Activated T-cell treated with anti-CD3 and anti-CD28 coated beads, Interleukin-2, amount 50 U/mL, for 48 hours (primary cell): ENCODE measurements at places on chromosomes 12 and 14.

GRCh38 chr12:124395986-124396385 lies 101.1 kb downstream of the RFLNA start:
- DNase-seq = no peak

DNA sequence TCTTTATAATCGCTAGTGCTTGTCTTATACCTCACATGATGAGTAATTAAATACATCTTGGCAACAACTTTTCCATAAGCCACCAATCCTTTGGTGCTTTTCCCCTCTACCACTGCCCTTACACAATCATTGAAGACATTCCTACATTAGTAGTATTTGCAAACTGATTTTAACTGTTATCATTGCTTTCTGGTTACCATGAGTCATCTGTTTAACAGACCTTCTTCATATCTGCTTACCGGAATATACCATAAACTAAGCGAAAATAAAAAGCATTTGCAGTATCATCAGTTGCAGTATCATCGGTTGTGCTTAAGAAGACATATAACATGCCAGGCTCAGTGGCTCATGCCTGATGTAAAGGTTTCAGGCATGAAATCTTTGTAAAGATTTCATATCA lies 54.8 kb upstream of the PLEKHA5 start:
- DNase-seq = no peak

DNA sequence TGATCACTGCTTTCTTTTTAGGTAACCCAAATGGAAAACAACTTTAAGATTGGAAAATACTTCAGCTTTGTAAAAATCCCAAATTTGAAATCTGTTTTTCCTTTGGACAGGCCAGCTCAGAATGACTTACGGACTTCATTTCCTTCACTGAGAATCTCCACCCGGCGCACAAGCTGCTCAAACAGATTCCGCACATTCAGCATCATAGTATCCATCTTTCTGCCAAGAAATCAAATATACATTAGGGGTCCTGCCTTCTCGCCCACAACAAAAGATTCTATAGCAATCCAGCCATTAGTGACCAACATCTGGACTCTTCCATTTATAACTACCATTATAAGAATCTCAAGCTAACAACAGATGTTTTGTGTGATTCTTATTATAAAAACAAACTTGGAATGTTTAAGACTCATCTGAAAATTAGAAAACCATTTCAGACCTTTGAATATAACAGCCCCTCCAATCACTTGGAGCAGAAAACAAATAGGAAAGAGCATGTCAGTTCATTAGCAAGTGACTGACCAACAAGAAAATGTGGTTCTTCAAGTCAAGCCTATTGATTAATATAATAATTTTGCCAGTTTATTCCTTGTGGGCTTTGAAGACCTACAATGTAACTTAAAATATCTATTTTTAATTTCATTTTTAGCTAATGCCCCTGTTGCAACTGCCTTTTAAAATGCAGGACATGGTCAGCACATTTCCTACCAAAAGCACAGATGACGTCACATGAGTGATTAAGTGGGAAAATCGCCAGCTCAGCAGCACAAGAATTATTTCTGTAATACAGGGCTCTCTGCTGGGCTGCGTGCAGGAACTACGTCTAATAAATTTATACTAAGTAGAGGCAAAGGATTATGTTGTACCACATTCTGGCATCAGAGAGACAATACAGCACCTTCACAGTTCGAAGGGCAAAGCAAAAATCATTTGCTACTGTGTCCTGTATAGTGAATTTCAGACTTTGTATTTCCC lies 8.5 kb downstream of the RACGAP1 start:
- DNase-seq = no peak

DNA sequence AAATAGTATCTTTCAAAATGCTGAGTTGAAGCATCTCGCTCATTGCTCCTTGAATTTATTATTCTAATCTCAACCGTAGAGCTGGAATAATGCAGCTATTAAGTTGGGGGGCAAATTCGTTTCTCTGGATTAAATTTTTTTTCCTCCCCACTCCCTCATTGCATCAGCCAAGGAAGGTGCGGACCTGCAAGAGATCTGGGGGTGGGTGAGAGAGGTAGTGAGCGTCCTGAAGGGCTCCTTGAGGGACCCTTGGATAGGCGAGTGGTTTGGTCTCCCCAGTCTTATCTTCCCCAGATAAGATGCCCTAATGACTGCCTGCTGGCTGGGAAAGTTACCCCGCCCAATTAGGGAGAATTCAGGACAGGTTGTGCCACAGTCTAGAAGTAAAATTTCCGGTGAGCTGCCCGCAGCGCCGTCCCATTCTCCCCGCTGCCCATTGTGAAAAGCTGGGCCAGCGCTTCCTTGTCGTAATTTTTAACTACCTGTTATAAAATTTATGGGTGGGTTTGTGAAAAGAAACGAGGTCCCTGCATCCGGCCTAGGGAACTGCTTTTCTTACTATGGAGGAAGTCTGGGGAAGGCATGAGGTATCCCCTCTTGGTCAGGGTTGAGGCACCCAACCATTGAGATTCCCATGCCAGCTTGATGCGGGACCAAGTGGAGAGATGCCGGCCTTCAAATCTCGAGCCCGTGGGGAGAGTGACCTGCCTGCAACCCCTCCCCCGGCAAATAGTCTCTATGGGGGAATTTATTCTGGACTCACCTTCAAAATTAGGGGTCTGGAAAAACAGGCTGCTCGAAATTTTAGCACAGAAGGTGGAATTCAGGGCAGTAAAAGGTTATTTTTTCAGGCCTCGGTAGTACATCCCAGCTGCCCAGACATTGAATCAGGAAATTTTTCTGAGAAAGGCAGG lies 6.5 kb downstream of the HOXC8 start:
- DNase-seq = no peak

DNA sequence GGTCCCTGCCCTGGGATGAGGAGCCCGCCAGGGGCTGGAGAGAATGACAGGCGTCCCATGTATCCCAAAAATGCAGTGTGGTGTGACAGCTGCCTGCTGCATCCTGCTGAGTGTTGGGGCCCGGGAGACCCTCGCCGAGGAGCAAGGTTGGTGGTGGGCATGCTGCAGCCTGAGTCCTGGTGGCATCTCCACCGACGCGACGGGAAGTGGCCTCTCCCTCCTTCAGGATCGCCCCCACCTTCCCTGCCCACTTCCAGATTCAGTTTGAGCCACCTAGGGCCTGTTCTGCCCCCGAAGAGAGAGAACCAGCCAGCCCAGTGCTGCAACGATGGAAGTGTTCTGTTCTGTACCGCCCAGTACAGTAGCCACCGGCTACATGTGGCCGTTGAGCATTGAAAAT lies 70.1 kb downstream of the TSPAN9 start:
- no peak for DNase-seq

DNA sequence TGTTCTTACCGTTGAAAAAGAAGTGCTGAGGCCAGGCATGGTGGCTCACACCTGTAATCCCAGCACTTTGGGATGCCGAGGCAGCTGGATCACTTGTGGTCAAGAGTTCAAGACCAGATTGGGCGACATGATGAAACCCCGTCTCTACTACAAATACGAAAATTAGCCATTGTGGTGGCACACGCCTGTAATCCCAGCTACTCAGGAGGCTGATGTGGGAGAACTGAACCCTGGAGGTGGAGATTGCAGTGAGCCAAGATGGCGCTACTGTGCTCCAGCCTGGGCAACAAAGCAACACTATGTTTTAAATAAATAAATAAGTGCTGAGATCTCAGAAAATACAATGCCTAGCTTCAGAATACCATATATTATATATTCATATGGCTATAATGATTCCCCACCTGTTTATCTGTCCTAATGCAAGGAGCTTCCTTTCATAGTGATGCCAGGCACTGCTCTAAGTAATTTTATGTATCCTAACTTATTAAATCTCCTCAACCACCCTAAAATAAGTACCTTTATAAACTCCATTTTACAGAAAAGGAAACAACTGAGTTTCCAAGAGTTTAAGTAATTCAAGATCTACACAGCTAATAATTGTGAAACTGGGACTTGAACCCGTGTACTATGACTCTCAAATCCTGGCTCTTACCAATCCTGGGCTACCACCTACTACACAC lies 7.3 kb downstream of the PHLDA1 start:
- DNase-seq = no peak

- no peak for DNase-seq
Measured at GRCh38 chr12:75706786-75707605, 195.6 kb upstream of the KRR1 start.

GRCh38 chr12:71752891-71753290 lies 1.8 kb upstream of the RAB21 start:
- no peak for DNase-seq

- DNase-seq = peak; percentile 37
Measured at GRCh38 chr14:39368261-39368959, 63.8 kb downstream of the FBXO33 start.

DNA sequence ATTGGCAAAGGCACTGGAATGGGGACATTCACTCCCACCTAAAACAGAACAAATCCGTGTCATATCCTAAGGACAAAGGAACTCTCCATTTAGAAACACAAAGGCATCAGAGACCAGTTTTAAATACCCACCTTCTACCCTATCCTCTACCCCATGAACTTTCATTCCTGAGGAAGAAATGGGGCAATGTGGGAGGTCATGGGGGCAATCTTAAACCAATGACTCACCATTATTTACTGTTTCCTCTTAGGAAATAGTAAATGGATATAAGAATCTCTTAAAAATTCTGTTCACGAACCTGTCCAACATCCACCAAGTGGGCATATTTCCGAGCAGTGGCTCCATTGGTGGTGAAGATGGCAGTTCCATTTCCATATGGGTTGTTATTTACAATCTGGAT lies 19.4 kb downstream of the ALDH6A1 start:
- DNase-seq = no peak

DNA sequence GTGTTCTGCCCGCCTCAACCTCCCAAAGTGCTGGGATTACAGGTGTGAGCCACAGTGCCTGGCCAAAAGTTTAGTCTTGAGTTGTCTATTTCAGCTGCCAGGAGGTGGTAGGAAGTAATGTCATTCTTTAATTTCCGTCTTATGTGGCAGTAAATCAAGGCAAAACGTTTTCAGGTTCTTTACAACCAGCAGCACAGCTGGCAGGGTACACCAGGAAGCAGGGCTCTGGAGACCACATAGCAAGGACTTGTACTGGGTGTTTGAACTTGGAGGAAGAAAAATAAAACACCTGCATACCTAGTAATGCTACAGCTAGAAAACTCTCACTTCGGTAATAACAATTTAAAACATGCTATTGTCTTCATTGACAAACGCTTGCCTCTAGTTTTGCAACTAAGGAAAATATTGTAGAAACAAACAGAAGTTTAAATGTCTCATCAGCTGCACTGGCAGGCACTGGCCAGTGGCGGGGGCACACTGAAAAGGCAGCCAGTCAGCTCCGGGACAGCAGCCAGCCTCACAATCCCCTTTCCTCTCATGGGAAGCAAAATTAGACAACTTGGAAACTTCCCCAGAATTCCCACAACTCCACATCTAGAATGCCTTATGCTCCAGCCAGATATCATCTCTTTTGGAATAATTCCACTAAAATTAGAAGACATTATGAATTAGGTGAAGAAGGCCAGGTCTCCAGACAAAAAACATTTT lies 72.2 kb downstream of the CLIP1 start:
- no peak for DNase-seq

DNA sequence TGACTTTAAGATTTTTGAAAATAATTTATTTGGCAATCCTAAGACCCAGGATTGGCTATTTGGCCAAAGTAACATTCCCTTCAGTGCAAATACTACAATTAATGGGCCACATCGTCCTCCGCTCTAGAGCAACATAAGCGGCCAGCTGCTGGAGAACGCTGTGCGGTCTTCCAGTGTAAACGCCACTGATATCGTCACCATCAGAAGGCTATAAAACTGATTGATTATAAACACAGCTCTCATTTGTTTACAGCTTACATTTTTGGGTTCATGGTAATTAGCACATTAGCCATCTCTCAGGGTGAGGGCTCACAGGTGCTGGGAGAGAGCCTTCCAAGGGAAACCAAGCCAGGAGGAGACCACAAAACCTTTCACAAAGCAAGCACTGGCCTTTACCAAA lies 130.1 kb upstream of the BMP4 start:
- no peak for DNase-seq

- DNase-seq = no peak
Measured at GRCh38 chr12:18239526-18239925, 21.8 kb upstream of the PIK3C2G start.

- DNase-seq = no peak
Measured at GRCh38 chr14:68518761-68519670, 273.9 kb downstream of the ZFP36L1 start.

GRCh38 chr12:40692765-40693206 lies 547 bp downstream of the CNTN1 start:
- no peak for DNase-seq

DNA sequence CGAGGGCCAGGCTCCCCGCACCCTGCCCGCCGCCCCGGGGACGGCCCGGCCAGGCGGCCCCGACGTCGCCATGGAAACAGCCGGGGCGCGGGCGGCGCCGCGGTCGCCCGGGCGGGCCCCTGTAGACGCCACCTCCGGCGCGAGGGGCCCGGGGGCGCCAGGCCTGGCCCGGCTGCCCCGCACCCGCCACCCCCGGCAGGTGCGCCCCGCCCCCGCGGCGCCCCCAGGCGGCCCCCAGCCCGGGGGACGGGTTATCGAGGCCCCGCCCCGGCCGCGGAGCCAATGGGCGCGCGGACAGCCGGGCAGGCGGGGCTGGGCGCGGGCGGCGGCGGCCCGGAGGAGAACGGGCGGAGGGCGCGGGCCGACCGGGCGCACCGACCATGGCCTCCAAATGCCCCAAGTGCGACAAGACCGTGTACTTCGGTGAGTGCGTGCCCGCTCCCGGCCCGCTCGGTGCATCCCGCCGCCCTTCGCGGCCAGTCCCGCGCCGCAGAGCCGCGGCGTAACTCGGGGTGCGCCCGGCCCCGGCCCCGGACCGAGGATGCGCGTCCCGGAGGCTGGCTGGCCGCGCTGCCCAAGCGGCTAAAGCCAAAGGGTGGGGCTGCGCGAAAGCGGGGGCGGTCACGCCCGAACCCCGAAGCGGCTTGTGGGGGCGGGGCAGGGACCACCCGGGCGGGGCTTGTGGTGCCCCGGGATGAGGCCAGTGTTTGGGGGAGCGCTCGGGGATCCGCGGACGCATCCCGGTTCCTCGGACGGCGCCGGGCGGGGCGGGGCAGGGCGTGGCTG lies at the start of gene CRIP2:
TSS of gene CRIP2 (plus strand) at position 339 of the 786 bp plus-strand sequence. CDS start at position 381, 42 bp downstream.
- no peak for DNase-seq

GRCh38 chr14:71923513-71923912 lies 8.7 kb upstream of the RGS6 start:
- no peak for DNase-seq

GRCh38 chr14:99028521-99028920 lies 243.5 kb downstream of the BCL11B start:
- no peak for DNase-seq
